ENCODE measurements at places on chromosomes 3 and 15.

DNA sequence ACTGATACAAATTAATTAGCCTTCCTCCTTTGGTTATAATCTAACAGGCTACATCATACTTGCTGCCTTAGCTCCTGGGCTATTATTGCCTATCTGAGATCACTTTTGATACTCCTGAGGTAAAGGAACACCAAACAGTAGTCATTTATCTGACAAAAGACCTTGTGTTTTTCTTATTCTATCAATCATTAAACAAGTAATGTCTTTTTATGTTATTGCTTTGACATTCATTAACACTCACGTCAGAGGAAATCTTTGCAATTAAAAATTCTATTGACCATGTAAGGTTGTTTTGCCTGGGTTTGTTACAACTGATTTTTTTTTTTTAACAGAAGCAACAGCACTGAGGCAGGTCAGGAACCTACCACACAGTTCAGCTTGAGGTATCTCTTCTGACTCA, 366.3 kb downstream of the MECOM start:
- no peaks in the 10 kb centered on the region for H3K36me3 ChIP-seq
- no peak overlapping the region for H3K4me3 ChIP-seq
- DNase-seq: no peak
- no peaks in the 10 kb centered on the region for H3K4me1 ChIP-seq
- peaks cover 4% of the 10 kb centered on the region for H3K27me3 ChIP-seq

GRCh38 chr3:72694398-72694797, 153.8 kb downstream of the SHQ1 start:
- H3K4me1 ChIP-seq: no peaks in the 10 kb centered on the region
- H3K36me3 ChIP-seq: no peaks in the 10 kb centered on the region
- no peaks in the 10 kb centered on the region for H3K27me3 ChIP-seq
- H3K4me3 ChIP-seq: no peak overlapping the region
- no peak overlapping the region for H3K27ac ChIP-seq

- no peaks in the 10 kb centered on the region for H3K36me3 ChIP-seq
- no peak overlapping the region for H3K27ac ChIP-seq
- H3K4me1 ChIP-seq: no peaks in the 10 kb centered on the region
- DNase-seq: no peak
- H3K4me3 ChIP-seq: no peak overlapping the region
These were observed 107.7 kb downstream of the WDR76 start for GRCh38 chr15:43934480-43934879.

GRCh38 chr15:23566651-23567050, 1.2 kb downstream of the MKRN3 start:
- H3K36me3 ChIP-seq: no peaks in the 10 kb centered on the region
- DNase-seq: no peak
- H3K27ac ChIP-seq: no peak overlapping the region

DNA sequence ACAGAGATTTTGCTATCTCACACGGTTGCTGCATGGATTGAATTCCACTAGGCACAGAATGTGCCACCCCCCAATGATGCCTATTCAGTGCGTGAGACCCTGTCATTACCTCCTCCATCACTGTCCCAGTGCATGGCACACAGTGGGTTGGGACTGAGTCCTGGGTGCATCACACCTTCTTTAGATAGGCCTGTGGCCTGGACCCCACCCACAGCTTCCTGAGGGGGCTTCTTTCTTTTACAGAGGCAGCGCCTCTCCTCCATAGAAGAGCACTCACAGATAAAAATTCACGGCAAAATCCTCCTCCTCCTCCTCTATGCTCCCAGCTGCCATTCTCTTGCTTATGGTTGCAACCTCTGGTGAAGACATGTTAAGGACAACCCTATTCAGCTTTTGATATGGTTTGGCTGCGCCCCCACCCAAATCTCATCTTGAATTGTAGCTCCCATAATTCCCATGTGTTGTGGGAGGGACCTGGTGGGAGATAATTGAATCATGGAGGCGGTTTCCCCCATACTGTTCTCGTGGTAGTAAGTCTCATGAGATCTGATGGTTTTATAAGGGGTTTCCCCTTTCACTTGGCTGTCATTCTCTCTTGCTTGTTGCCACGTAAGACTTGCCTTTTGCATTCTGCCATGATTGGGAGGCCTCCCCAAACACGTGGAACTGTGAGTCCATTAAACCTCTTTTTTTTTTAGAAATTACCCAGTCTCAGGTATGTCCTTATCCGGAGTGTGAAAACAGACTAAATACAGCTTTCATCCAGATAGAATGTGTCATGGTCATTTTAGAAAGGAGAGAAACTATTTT, 147.6 kb downstream of the KLF13 start:
- no peak for DNase-seq
- H3K4me3 ChIP-seq: no peak overlapping the region
- H3K36me3 ChIP-seq: no peaks in the 10 kb centered on the region
- no peaks in the 10 kb centered on the region for H3K27me3 ChIP-seq

GRCh38 chr3:15579051-15579450, 22.3 kb downstream of the HACL1 start:
- H3K27me3 ChIP-seq: no peaks in the 10 kb centered on the region
- H3K36me3 ChIP-seq: no peaks in the 10 kb centered on the region
- DNase-seq: no peak

DNA sequence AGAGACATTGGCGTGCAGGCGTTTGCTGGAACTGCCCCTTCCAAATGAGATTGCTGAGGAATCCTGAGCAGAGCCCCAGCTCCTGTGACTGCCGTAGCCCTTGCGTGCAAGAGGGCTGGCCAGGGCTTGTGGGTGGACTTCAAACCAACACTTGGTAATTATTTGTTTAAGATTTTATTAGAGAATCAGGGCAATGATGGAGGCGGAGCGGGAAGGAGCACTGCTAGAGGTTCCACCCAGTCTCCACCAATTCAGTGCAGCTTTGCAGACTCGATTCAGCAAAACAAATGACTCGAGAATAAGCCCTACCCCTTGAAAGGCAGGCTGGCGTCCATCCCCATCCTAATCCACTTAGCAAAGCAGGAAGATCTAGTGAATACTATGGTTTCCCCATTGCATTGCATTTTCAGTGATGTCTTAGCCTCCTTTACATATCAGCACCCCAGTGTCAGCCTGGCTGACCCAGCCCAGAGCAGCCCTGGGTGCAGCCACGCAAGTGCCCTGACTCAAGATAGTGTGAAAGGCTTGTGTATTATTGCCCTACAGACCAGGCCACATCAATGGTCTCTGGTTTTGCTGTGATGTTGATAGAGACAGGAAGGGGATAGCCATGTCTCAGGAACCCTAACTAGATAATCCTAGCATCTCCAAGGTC, 26.0 kb downstream of the GLDN start:
- H3K4me3 ChIP-seq: no peak overlapping the region
- peak overlapping the region; percentile 38 for H3K27ac ChIP-seq
- H3K4me1 ChIP-seq: peaks cover 7% of the 10 kb centered on the region

DNA sequence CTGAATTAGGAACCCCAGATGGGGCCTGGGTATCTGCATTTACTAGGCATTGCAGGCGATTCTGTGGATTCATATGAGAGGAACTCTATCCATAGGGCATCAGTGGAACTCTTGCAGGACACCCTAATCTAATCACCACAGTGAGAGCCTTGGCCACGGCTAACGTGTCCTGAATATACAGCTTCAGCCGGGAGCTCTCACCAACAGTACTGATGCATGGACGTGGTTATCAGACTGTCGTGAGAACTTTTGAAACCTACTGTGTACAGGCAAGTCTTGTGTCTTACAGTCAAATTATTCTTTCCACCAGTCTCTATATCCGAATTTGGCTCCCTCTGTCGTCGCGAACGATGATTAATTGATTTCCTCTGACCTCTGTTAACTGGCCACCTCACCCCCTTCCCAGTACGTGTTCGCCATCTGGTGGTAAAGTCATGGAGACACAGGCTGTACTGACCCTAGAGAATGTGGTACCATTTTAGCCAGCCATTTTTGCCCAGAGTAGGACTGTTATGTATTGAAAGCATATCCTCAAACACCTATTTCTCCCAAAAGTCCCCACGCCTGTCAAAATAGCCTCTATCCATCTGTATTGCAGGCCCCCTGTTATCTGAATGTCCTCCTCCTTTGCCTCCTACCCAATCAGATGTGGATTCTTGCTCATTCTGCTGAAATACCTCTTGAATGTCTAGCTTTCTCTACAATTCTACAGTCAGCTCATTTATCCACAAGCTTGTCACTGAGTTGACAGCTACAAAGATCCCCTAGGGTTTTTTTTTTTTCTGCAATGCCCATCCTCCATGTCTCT, 39.7 kb downstream of the GLDN start:
- H3K27ac ChIP-seq: no peak overlapping the region
- no peaks in the 10 kb centered on the region for H3K27me3 ChIP-seq
- no peak overlapping the region for H3K4me3 ChIP-seq
- peaks cover 4% of the 10 kb centered on the region for H3K4me1 ChIP-seq

- no peak overlapping the region for H3K4me3 ChIP-seq
- DNase-seq: no peak
- peaks cover 21% of the 10 kb centered on the region for H3K4me1 ChIP-seq
- H3K27me3 ChIP-seq: no peaks in the 10 kb centered on the region
- H3K27ac ChIP-seq: peak overlapping the region; percentile 10
These were observed 67.8 kb upstream of the ICE2 start for GRCh38 chr15:60546744-60547143.

DNA sequence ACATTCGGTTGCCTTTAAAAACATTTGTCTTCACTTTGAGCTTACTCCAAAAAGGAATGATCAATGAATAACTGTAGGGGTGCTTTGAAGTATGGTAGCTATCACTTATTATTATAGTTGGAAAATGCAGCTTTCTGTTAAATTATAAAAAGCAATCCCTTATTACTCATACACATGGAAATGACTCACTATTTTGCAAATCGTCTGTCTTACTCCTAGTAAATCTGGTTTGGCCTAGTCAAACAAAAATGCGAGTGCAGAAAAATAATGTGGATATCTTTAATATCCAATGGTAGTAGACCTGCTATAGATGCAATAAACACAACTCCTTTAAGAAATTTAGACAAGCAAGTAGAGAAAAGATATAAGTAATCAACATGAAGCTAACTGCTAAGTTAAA, 112.5 kb downstream of the ZIC1 start:
- no peak overlapping the region for H3K4me3 ChIP-seq
- H3K27me3 ChIP-seq: no peaks in the 10 kb centered on the region
- no peaks in the 10 kb centered on the region for H3K4me1 ChIP-seq
- no peak overlapping the region for H3K27ac ChIP-seq
- H3K36me3 ChIP-seq: no peaks in the 10 kb centered on the region
